ENCODE measurements at places on chromosomes 7 and 10.

DNA sequence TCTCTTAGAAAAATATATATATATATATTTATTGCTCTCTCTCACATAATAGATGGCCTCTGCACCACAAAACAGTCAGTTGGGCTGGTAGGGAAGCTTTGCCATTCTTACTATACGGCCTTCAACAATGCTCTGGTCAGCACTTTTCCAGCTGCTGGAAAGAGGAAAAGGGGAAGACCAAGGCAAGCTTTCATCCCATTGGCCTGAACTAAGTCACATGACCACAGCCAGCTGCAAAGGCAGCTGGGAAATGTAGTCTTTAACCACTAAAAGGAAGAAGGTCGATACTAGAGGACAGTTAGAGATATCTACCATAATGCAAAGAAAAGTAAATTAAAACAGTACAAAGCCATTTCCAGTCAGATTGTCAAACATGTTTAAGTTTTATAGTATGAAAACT is 58.4 kb upstream of the MACROH2A2 start:
- peak; percentile 3 for DNase-seq

DNA sequence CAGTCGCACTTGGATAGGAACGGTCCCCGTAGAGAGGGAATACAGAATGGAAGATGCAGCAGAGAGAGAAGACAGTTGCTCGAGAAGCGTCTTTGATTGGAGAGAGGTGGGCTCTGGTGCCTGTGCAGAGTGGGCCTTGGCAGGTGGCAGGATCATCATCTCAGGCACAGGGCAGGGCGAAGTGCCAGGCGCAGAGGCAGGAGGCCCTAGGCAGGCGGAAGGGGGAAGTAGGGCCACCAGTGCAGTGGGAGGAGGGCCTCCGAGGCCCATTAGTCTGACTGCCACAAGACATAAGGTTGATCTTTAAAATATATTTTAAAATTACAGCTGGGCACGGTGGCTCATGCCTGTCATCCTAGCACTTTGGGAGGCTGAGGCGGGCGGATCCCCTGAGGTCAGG is 10.1 kb downstream of the CARD11 start:
- DNase-seq: no peak

DNA sequence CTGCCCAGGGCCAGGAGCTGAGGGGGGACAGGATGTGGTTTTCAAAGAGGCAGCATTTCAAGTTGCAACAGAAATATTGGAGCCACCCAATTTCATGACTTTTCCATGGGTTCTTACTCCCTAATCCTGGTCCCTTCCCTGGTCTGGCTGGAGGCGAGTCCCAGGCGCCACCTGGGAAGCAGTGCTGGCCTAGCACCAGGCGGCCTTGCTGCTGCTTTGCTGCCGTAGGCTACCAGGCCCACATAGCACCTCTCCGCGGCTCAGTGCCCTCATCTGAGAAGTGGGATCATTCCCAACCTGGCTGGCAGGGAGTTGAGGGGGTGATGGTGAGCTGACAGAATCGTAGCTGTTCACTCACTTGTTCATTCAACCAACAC is 33.7 kb downstream of the ZMIZ1 start:
- no peak for DNase-seq

- DNase-seq: no peak
Measured at GRCh38 chr10:97531401-97531986, 32.8 kb downstream of the UBTD1 start.

GRCh38 chr10:90087197-90088023 is 386.0 kb downstream of the KIF20B start:
- DNase-seq: no peak

DNA sequence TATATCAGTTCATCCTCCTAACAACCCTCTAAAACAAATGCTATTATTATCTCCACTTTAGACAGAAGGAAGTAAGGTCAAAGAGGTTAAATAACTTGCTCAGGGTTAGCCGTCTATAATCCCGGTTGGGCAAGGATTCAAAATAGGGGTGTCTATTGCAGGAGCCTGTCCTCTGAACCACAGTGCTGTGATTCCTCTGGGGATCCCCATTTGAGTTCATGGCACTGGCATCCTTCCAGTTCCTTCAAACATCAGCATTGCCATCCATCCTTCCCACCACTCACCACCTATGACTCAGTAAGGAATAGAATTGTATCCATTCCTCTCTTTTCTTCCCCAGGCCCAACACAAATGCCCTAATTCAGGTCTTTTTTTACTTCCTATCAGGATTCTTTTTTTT is 25.6 kb downstream of the HPS6 start:
- no peak for DNase-seq

GRCh38 chr7:159094023-159094740 is 50.5 kb downstream of the VIPR2 start:
- DNase-seq: peak; percentile 22

- no peak for DNase-seq
Measured at GRCh38 chr10:3737864-3738263, 47.1 kb downstream of the KLF6 start.

GRCh38 chr7:52691257-52691656 is 344.2 kb upstream of the POM121L12 start:
- no peak for DNase-seq

DNA sequence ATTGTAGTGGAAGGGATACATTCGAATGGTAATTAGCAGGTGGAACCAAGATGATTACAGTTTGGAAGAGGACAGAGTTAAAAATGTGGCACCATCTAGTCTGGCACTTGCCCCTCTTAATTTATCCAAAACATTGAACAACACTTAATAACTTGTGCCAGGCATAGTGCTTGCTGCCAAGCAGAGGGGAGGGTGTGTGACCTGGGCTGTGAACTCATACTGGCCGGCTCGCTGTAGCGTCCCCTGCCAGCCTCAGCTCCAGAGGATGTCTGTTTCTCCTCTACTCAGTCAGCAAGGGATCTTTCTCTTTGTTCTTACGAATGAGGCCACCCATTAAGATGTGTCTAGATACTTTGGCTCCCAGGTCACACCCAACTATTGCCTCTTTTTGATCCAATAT is 179.4 kb upstream of the INHBA start:
- DNase-seq: no peak

GRCh38 chr10:86018735-86019058 is 347.9 kb downstream of the GRID1 start:
- DNase-seq: no peak

DNA sequence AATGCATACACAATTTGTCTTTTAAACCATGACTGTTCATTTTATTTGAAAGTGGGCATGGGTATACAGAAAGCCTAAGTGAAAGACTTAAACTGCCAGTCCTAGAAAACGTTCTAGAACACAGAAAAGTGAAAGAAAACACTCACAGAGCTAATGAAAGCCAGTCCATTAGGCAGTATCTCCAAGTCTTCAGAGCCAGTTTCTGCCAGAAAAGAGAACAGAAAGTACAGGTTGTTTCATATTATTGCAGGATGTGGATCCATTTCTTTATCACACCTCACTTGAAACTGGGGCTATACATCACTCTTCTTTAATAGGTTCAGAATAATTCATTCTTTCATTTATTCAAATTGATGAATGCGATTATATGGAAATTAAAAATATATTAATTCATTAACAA is 7.7 kb downstream of the PON1 start:
- no peak for DNase-seq

GRCh38 chr10:8033812-8034465 is 20.5 kb upstream of the GATA3 start:
- DNase-seq: no peak

DNA sequence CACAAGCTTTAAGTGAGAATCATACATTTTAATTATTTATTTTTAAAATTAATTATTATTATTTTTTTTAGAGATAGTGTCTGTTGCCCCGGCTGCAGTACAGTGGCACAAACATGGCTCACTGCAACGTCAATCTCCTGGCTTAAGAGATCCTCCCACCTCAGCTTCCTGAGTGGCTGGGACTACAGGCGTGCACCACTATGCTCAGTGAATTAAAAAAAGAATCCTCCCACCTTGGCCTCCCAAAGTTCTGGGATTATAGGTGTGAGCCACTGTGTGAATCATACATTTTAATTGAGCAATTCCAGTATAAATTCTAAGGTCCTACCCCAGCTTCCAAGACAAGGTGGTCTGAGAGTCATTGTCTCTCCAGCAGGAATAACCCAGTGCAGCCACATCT is 172.4 kb downstream of the JAZF1 start:
- DNase-seq: no peak

DNA sequence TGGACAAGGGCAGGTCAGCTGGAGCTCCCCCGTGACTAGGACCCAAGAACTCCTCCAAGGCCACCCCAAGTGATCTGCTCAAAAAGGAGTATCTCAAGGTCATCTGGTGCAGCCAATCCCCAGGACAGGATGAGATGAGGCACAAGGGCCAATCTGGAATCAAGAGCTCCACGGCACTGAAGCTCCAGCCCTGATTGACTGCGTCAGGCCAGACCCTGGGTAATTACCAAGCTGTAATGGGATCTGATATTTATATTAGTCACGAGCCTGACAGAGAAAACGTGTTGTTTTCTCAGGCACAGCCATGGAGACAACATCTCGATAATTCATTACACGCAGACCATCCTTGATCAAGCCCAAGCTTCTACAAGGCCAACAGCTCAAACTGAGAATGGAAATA is 4.2 kb downstream of the KCNMA1 start:
- DNase-seq: no peak

DNA sequence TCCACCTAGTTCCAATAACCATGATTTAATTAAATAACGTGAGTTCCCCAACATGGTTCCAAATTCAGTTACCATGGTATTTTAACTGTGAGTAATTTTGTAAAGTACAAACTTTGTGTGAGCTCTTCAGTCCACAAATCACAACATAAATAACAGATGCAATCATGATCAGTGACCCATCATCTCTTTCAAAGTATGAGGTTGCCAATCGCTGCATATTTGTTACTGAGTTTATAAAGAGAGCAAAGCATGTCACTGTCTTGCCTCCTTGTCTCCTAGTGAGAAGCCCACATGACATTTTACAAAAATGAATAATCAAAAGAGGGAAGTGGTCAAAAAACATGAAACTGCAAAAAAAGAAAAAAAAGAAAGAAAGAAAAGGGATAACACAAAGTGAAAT is 69.1 kb upstream of the PDSS1 start:
- DNase-seq: no peak

DNA sequence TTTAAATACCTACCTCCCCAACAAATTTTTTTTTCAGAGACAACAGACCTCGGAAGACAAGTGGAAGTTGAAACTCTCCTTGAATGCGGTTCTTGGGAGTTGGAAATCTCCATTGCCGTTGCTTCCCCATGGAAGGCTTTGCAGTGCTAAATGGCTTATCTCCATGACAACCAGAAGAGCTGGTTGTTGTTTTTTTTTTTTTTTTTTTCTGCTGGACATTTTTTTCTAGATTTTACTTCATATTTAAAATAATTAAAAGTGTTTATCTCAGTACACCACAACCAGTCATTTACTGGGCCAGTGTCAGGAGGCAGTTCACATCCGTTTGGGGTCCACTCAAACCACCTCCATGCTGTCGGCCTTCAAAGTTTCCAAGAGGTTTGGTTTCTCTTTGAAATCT is 348.5 kb upstream of the PRKCQ start:
- no peak for DNase-seq

DNA sequence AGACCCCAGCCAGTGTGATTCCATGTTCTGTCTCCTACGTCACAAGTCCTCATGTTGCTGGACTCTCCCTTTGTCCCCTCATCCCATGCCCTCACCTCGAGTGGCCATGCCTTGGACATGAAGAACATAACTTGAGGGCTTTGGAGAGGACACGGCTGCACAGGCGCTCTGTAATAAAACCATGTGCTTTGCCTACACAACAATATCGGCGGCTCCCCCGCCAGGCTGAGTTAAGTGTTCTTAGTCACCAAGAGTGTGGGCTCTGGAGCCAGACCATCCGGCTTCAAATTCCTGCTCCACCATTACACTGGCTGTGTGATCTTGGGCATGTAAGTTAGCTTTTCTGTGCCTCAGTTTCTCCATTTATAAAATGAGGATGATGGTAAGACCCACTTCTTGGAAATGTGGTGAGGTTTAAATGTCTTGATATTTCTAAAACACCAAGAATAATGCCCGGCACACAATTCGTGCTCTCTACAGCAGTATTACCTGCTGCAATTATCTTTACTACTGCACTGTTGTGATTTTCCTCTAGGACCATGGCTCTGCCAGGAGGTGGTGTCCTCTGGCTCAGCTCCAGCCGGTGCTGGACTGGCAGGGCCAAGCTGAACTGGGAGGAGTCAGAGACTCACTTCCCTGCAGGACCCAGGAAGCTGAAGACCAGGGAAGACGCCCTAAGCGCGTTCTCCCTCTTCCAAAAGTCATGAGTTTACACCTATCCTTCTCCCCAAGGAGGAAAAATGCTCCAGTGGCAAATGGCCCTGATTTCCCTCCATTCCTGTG is 15.7 kb downstream of the SLIT1 start:
- DNase-seq: peak; percentile 75

GRCh38 chr7:122310119-122311021 is 5.8 kb upstream of the FEZF1 start:
- DNase-seq: no peak

DNA sequence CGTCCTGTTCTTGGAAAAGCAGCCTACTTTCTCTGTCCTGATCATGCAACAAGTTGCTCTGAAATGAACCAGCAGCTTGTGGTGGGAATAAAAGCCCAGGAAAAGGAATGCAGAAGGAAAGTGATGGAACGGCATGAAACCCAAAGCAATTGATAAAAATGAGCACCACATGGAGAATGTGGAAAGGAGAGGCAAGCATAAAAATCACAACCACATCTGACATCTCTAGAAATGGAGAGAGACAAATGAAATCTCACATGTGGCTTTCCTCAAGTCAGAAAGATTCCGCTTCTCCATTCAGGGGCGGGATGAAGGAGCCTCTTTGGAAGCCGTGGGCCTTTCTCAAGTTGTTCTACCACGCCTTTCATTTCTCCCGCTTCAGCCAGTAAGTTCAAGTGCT is 631.7 kb upstream of the GALNT17 start:
- no peak for DNase-seq

DNA sequence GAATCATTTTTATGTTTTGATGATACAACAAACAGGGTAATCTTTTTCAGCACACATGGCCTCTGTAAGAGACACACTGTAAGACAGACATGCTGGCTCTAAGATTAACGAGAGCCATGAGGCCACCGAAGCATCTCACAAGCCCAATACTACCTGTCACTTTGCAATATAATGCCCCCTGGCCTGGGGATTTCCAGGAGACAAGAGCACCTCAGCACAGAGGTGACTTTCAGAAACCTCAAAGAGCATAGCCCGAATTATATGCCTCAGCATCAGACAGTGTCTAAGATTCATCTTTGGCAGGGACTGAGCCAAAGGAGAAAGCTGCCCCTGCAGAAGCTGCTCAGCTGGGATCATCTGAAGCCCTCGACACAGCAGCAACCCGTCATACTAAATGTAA is 44.2 kb upstream of the TMEM213 start:
- no peak for DNase-seq
